ENCODE measurements at places on chromosomes 2 and 18.

DNA sequence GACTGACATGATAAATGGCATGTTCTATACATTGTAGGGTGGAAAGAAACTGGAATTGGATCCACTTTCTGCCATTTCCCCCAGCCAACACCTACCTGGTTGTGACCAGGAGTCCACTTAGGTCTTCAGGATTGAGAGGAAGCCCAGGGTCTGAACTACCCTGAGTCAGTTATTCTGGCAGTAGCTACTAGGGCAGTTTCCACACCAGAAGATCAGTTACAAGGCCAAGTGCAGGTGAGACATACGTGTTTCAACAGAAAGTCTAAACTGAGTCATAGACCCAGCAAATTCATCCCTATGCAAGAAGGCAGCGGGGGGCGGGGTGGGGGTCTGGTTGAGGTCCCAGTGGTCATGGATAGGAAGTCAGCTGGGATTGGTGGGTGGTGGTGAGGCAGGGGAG is 21.9 kb downstream of the ANTXR1 start:
- DNase-seq, result no peak

GRCh38 chr2:163604941-163605555 is 130.8 kb downstream of the FIGN start:
- no peak for DNase-seq

DNA sequence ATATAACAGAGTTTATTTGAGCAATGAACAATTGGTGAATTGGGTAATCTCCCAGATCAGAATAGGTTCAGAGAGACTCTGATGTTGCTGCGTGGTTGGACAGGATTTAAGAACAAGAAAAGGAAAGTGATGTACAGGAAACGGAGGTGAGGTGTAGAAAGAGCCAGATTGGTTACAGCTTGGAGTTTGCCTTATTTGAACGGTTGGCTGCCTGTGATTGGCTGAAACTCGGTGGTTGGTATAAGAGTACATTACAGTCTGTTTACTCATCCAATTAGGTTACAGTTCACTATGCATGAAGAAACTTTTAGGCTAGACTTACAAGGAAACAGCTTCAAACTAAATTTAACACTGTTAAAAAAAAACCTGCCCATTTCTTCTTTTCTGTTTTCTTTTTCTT is 68.0 kb upstream of the CABLES1 start:
- DNase-seq, result no peak

DNA sequence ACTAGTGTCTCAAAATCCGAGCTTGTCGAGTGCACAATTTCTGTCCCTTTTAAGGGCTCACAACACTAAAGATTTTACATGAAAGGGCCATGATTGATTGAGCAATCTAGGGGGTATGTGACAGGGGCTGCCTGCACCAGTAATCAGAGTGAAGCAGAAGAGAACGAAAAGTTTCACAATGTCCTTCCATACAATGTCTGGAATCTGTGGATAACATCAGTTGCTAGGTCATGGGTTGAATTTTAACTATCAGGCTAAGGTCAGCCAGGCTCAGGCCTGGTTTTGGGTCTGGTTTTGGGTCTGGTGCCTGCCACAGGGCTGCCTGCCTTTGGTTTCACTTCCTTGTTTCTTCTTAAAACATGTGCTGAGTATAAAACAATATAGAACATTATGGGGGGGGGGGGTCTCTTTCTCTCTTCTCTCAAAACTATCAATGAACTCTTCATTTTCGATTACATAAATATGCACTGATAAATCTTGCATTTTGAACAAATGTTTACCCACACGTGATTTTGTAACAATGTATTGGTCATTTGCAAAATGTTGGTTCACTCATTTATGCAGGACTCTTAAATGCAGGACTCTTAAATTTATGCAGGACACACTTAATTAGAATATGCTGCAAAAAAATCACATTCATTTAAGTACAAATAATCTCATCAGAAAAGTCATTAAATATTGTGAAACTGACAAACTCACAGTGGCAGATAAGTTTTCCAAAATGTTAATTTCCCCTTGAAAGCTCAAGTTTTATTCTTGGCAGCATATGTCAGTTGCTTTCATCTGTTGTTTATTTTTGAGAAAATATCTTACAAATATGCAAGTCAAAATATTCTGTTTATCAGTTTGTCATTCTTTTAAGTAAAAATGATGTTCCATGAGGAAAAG is 290.5 kb upstream of the KYNU start:
- DNase-seq, result peak; percentile 55

GRCh38 chr2:96874198-96874831 is 4.4 kb upstream of the SEMA4C start:
- peak; percentile 79 for DNase-seq

GRCh38 chr2:119184512-119184911 is 26.0 kb upstream of the C1QL2 start:
- no peak for DNase-seq

- no peak for DNase-seq
Observed at GRCh38 chr2:66421612-66422011, 13.3 kb upstream of the MEIS1 start.

- DNase-seq, result no peak
Observed at GRCh38 chr2:111194835-111195621, 74.3 kb downstream of the BCL2L11 start.

DNA sequence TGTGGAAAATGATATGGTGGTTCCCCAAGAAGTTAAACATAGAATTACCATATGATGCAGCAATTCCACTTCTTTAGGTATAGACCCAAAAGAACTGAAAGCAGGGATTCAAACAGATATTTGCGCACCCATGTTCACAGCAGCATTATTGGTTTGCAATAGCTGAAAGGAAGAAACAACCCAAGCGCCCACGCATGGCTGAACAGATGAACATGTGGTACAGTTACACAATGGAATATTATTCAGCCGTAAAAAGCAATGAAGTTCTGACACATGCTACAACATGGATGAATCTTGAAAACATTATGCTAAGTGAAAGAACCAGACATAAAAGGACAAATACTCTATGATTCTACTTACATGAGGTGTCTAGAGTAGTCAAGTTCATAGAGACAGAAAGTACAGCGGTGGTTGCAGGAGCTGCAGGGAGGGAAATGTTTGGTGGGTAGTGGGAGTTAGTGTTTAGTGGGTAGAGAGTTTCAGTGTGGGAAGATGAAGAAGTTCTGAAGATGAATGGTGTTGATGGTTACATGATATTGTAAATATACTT is 26.7 kb upstream of the ASPRV1 start:
- DNase-seq, result no peak

DNA sequence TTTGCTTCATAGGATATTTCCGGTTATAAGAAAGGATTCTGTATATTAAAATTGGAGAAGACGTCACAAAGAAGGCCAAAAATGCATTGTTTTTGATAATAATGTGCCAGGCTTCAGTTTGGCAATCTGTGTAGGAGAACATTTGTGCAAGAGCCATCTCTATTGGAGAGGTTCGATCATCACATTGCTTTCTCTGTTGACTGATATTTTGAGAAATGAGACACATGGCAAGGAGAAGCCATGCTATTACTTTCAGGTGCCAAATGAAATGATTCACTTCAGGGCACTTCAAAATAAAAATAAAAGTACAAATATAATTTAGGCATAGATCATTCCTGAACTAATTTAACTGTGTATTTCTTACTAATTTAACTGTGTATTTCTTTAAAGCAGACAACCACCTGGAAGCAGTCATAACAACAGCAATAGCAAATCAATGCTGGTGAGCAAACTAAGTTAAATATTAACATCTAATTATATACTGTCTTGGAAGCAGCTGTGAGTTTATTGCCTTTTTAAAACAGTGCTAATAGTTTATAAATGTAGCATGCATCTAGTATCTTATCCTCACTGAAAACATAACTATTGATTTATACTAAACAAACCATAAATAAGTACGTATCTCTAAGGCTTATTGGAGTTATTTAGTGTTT is 50.2 kb upstream of the CHST9 start:
- DNase-seq, result no peak

GRCh38 chr2:211396815-211397214 is 840.4 kb downstream of the CPS1 start:
- DNase-seq, result no peak

DNA sequence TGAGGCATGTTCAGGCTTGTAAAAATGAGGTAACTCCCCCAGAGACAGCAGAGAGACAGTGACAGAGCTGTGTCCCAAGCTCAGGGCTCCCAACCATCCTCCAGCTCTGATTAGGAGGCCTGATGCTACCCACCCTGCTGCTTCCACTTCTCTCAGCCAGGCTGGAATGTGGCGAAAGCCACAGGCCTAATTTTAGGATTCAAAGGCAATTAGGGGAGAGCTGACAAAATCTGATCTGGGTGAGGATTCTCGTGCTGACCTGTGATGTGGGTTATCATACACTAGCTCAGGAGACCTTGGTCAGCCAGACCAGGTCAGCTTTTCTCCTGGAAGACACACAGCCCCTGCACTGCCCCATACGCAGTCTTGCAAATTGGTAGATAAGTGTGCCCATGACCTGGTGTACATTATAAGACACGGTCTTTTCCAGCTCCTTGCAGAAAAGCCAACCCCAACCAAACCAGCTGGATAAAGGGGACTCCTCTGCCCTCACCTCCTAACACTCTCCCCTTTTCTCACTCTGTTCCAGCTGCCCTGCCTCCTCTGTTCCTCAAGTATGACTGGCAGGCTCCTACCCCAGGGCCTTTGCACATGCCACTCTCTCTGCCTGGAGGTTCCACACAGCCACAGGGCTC is 225.9 kb downstream of the MGAT5 start:
- DNase-seq, result no peak
